ENCODE measurements at places on chromosomes 3 and 15.

DNA sequence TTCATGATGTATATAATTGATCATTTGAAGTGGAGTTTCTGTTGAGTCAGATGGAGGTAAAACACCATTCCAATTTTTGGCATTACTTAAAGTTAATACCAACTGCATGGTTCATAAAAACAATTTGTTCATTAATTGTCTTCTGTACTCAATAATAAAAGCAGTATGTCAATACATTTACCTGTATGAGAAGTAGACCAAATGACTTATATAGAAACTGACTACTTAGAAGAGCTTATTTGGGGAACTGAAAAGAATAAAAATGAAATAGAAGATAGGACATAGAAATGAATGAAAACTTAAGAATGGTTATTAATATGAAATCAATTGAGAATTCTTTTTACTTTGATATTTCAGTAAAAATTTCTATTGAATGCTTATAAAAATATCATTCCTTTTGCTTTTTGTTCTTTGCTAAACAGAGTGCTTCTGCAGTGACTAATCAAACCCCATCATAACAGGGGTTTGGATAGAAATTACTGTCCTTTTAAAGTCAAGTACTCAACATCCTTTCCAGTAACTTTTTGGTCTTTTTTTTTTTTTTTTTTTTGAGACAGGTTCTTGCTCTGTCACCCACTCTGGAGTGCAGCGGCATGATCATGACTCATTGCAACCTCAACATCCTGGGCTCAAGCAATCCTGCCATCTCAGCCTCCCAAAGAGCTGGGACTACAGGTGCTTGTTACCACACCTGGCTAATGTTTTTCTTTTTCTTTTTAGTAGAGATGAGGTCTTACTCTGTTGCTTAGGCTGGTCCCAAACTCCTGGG lies 6.5 kb upstream of the CRYBG3 start:
- DNase-seq = peak; percentile 83

GRCh38 chr3:39287216-39288164 lies 7.7 kb upstream of the CX3CR1 start:
- peak; percentile 72 for DNase-seq

GRCh38 chr3:153246331-153246730 lies 84.3 kb downstream of the RAP2B start:
- DNase-seq = no peak

- DNase-seq = peak; percentile 75
Observed at GRCh38 chr3:33441225-33441976, 1.2 kb upstream of the UBP1 start.

DNA sequence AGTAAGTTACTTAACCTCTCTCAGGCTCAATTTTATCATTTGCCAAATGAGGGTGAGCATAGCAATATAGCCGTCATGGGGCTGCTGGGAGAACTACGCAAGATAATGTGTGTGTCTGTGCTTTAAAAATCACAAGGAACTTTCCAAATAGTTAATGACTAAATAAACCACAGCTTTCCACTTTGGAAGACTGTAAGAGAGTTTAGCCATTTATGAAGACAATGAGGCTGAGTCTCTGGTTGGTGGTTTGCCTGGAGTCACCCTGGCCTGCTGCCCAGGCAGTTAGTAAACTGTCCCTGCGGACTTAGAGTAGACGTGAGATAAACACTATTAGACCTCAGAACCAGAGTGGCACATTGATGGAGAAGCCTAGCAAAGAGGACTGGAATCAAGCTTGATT lies 357.7 kb downstream of the CLSTN2 start:
- DNase-seq = no peak

DNA sequence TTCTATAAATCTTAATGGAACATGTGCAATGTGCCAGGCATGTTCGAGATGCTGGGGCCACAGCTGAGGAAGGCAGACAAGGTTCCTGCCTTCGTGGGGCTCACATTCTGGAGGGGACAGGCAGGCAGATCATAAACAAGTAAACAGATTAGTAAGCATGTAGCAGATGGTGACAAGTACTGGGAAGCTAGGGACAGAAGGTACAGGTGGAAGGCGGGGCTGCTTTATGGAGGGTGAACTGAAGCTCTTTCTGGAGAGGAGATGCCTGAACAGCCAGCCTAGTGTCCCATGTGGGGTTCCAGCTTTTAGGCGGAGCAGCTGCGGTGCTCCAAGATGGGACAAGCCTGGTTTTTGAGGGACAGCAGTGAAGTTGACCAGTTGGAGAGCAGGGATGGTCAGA lies 74.7 kb upstream of the SNRK start:
- no peak for DNase-seq

- DNase-seq = no peak
Observed at GRCh38 chr3:145849115-145849514, 311.9 kb downstream of the PLOD2 start.

GRCh38 chr15:29097168-29097567 lies 172.5 kb downstream of the NSMCE3 start:
- DNase-seq = no peak

- no peak for DNase-seq
Observed at GRCh38 chr3:81279481-81280379, 481.7 kb downstream of the GBE1 start.

- peak; percentile 30 for DNase-seq
Observed at GRCh38 chr15:75666823-75667501, 19.2 kb downstream of the SNX33 start.

DNA sequence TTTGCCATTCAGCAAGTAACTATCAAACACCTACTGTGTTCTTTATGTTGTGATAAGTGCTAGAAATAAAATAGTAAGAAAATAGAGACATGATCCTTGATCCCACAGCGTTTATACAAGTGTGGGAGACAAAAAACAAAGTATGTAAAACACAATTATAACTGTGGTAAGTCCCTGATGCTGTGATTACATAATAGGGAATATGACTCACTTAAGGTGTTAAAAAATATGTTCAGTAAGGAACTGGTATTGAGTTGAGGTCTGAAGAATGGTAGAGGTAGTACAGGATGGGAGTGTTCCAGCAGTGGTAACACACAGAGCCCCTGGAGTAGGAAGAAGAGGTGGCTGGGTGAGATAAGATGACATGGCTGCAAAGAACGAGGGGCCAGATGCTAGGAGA lies 132.1 kb upstream of the TMC3 start:
- no peak for DNase-seq

DNA sequence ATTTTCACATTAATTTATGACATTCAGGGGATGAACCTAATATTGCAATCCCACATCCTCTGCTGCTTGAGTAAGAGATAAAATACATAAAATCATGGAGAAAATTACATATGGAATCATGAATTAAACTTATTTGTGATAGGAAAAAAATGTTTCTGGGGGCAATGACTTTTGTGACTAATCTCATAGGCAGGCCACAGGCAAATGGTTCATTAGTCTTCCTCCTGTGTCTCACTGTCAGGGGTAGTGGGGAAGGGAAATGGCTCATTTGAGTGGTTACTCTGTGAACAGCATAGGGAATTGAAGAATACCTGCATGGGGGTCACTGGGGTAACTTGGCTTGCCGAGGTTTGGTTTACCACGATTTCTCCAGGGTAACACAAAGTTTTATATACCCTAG lies 72.0 kb downstream of the TFG start:
- DNase-seq = no peak

DNA sequence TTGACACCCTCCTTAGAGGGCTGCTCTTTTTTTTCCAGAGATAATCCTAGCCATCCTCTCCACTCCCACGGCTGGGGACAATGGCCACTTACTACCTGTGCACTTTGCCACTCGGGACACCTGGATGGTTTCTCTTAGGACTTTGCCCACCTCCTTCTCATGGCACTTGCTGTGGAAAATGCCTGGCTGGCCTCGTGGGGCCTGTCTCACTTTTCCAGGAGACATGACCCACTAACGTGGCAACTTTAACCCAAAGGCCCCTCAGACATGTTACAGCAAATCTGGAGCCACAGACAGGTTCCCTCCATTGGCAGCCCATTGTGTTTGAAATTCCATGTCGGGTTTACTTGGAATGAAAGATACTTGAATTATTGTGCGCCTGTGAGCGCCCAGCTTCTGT lies 29.4 kb upstream of the ESYT3 start:
- no peak for DNase-seq

- DNase-seq = no peak
Observed at GRCh38 chr3:162641907-162642306, 1145.3 kb downstream of the OTOL1 start.

GRCh38 chr3:31137718-31138465 lies 243.4 kb upstream of the GADL1 start:
- DNase-seq = no peak

- peak; percentile 11 for DNase-seq
Observed at GRCh38 chr15:63094495-63094931, 27.1 kb upstream of the LACTB start.

GRCh38 chr3:71726146-71726545 lies 944 bp upstream of the EIF4E3 start:
- DNase-seq = no peak

- no peak for DNase-seq
Observed at GRCh38 chr15:29034593-29035335, 149.0 kb downstream of the APBA2 start.

DNA sequence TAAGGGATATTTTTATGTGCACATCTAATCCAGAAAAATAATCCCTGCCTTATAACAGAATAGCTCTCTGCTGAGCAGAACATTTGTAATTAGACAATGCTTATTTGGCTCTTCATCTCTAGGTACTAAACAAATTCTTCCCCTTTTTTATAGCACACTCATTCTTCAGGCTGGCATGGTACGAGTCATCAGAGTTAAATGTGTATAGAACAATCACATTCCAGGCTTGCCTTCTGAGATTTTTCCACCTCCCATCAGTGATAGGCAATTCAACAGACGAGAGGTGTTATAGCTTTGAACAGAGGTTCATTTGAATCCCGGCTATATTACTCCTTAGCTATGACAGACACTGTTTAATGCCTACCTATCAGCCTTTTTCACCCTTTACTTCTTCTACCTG lies 21.4 kb upstream of the SPPL2A start:
- no peak for DNase-seq

- no peak for DNase-seq
Observed at GRCh38 chr3:128489674-128489926, 3.4 kb downstream of the GATA2 start.

DNA sequence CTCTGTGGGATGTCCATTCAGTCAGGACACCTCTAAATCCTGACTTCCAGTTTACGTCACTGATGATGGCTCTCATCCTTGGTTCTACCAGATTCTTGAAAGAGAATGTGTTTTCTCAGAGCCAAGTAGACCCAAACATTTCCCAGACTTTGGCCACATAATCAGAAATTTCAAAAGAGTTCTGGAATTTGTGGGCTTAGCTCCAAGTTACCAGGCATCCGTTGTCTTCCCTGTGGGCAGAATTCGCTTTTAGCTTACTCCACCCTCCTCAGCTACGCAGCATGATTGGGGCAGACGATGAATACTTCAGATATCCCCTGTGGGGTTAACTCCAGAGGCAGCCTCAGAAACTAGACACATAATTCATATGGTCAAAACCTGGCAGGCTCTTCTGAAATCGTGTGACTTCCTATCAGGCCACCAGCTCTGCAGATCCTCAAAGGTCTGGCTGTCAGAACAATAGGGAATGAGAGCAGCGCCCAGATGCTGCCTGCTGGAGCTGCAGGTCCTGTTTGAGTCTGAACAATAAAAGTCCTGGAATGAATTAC lies 30.6 kb downstream of the CRTC3 start:
- no peak for DNase-seq

- DNase-seq = no peak
Observed at GRCh38 chr3:99635348-99635747, 3.0 kb upstream of the COL8A1 start.

- DNase-seq = no peak
Observed at GRCh38 chr3:133424937-133425869, 25.3 kb downstream of the BFSP2 start.

GRCh38 chr15:91291673-91292072 lies 191.6 kb downstream of the SV2B start:
- DNase-seq = peak; percentile 7

- DNase-seq = no peak
Observed at GRCh38 chr3:104458657-104459056, 908.1 kb upstream of the ALCAM start.

DNA sequence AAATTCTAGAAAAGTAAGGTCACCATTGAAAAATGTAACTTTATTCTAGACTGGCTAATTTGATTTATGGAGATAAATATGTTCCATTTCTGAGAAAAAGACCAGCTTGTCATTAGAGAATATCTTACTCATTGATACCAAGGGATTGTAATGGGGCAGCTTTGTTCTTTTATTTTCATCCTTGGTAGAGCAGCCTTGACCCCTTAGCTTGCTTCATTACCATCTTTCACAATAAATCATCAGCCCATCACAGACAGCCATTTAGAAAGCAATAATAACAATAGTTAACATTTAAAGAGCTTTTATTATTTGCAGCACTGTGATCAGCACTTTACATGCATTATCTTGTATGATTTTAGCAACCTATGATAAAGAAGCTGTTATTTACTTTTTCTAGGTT lies 253.6 kb downstream of the C3orf38 start:
- no peak for DNase-seq

GRCh38 chr3:31724116-31724515 lies 191.4 kb downstream of the STT3B start:
- DNase-seq = no peak

DNA sequence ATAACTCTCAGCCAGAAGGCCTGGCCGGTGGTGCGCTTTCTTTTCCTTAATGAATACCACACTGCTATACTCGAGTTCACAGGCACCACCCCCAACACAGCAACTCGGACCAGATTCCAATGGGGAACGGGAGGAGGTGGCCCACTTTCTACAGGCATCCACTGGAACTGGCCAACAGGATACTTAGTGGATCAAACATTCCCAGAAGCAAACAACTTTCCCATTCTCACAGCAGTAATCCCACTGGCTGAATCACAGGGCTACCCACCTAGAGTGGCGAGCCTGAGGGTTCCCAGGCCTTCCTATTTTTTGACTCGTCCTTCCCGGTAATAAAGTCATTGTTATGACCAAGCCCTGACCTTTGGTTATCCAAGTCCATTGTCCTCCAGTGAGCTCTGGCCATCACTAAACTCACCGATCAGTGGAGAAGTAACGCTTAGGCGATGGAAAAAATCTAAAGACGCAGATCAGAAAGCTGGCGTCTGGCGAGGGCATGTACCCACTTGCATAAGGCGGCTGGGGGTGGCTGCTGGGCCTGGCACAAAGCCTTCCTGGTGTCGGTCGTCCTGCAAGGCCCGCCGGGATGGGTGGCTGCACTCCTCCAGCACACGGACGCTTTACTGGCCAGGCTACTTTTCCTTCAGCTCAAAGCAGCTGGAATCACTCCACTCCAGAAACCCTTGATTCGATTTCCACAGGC lies 1.2 kb downstream of the EOGT start:
- no peak for DNase-seq

- DNase-seq = no peak
Observed at GRCh38 chr3:190003681-190004123, 117.0 kb downstream of the P3H2 start.

GRCh38 chr3:123952844-123953520 lies 8.0 kb downstream of the CCDC14 start:
- DNase-seq = peak; percentile 32
